SJSA1 (cell line): ENCODE measurements at places on chromosomes 5 and 9.

DNA sequence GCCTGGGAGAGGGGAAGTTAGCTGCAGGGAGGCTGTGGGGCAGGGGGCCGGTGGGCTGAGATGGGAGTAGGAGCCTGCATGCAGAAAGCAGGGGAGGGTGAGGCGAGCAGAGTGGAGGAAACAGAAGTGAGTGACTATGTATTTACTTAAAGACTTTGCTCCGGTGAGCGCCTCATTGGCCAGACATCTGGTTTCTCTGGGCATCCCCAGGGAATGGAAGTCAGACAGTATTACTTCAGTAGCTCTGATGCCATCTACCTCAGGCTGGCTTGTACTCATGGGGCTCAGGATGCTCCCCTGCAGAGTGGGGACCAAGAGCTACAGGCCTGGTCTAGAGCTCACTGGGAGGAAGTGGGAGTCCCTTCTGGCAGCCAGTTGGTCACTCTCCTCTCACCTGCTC is 78.2 kb upstream of the ARAP3 start:
- H3K27me3 ChIP-seq: peaks cover 79% of the 10 kb centered on the region
- H3K36me3 ChIP-seq: no peaks in the 10 kb centered on the region
- H3K27ac ChIP-seq: no peak overlapping the region
- DNase-seq: no peak
- H3K4me1 ChIP-seq: no peaks in the 10 kb centered on the region

- H3K27ac ChIP-seq: no peak overlapping the region
- H3K4me3 ChIP-seq: no peak overlapping the region
- DNase-seq: no peak
Observed at GRCh38 chr5:74636149-74636548, 4.4 kb downstream of the ENC1 start.

DNA sequence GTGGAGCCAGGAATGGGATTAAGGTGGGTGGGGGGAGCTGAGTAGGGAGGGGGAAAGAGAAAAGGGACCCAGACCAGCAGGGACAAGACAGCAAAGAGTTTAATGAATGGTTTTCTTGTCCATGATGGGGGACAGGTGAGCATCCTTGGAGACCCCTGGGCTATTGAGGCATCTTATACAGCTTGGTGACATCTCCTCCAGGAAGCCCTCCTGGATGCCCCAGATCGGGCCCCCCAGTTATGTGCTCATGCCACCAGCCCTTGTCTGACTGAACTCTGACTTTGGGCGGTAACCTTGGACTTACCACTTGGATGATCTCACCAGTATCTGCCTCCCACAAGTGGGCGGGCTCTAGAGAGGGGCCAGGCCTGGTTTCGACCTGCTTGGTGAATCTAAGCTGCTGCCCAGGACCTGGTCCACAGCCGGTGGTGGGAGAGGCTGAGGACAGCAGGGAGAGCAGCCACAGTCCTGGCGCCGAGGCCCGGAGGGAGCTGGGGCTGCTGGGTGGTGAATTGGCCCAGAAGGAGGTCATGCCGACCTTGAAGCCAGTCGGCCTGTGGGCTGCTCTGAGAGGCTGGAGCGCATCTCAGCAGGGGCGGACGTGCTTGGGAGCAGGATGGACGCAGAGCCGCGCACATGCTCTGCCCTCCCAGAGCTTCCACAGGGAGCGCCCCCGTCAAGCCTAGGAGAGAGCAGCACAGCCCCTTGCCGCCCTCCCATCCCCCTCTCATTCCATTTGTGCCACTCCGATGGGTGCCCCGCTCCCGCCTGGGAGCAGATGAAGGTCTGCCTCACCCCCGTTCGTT is 36.2 kb downstream of the UNC5A start:
- no peak overlapping the region for H3K27ac ChIP-seq
- H3K4me1 ChIP-seq: no peaks in the 10 kb centered on the region; the same call in 1 of the 2 replicates
- H3K36me3 ChIP-seq: no peaks in the 10 kb centered on the region
- DNase-seq: no peak
- peaks cover 94% of the 10 kb centered on the region for H3K27me3 ChIP-seq
- no peak overlapping the region for H3K4me3 ChIP-seq

DNA sequence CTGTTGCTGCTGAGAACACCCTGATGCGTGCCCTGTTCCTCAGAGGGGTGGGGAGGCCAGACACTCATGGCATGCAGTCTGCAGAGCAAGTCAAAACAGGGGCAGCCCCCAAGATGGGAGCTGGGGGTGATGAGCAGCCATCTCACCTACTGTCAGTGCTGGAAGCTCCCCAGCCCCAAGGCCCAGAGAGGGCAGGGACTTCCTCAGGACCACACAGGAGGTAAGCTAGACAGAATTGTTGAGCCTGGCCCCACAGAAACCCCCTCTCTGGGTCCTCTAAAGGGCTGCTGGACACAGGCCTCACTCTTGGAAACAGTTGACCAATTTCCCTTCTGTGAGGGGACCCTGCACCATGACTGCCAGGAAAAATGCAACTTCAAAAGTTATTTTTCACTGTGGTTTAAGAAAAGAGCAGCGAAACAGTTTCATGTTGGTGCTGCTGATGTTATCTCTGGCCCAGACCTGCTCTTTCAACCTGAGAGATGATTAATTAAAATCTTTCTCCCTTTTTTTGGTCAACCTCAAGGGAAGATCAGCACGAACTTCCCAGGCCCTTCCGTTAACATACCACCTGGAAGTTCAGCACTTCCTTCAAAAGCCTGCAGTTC is 9.6 kb downstream of the CSF2 start:
- H3K27me3 ChIP-seq: no peaks in the 10 kb centered on the region
- H3K27ac ChIP-seq: no peak overlapping the region
- H3K36me3 ChIP-seq: no peaks in the 10 kb centered on the region
- H3K4me1 ChIP-seq: peaks cover 19% of the 10 kb centered on the region
- H3K4me3 ChIP-seq: no peak overlapping the region

GRCh38 chr9:96067004-96067403 is 191.5 kb downstream of the ERCC6L2 start:
- H3K27ac ChIP-seq: no peak overlapping the region
- H3K4me1 ChIP-seq: peaks cover 65% of the 10 kb centered on the region
- DNase-seq: no peak

GRCh38 chr9:127968700-127969383 is 11.9 kb downstream of the EEIG1 start:
- DNase-seq: no peak
- H3K36me3 ChIP-seq: no peaks in the 10 kb centered on the region
- H3K27ac ChIP-seq: no peak overlapping the region
- H3K27me3 ChIP-seq: no peaks in the 10 kb centered on the region

- no peak overlapping the region for H3K4me3 ChIP-seq
- H3K27ac ChIP-seq: no peak overlapping the region
- H3K36me3 ChIP-seq: no peaks in the 10 kb centered on the region
- H3K27me3 ChIP-seq: no peaks in the 10 kb centered on the region; the same call in 1 of the 2 replicates
Observed at GRCh38 chr5:4101189-4101588, 505.6 kb downstream of the IRX1 start.

GRCh38 chr5:20648981-20649380 is 661.0 kb upstream of the CDH18 start:
- H3K4me1 ChIP-seq: no peaks in the 10 kb centered on the region
- DNase-seq: no peak
- no peak overlapping the region for H3K27ac ChIP-seq

GRCh38 chr9:93461821-93462220 is 8.4 kb upstream of the FAM120AOS start:
- no peak overlapping the region for H3K27ac ChIP-seq
- no peaks in the 10 kb centered on the region for H3K27me3 ChIP-seq
- no peak for DNase-seq
- H3K36me3 ChIP-seq: no peaks in the 10 kb centered on the region; the same call in 1 of the 2 replicates
- no peak overlapping the region for H3K4me3 ChIP-seq

GRCh38 chr9:96453625-96454024 is 3.7 kb downstream of the HABP4 start:
- H3K27me3 ChIP-seq: no peaks in the 10 kb centered on the region
- no peak for DNase-seq
- no peak overlapping the region for H3K27ac ChIP-seq
- no peak overlapping the region for H3K4me3 ChIP-seq

DNA sequence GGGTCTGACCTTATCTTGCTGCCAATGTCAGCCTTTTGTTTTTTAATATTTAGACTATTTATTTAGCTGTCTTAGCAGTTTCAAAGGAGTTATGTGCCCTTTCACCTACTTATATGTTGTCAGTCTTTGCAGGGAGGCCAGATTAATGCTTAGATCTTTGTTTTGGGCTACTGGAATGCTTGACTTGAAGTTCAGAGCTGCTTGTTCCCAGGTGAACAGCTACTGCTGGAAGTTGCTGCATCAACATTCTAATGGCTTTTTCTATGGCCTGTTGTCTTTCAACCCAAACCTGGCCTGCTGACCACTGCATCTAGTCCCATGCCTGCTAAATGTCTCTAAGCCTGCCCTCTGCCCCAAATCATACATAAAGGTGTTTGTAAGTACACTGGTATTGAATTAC is 3.0 kb downstream of the SLC22A5 start:
- no peaks in the 10 kb centered on the region for H3K36me3 ChIP-seq
- no peak for DNase-seq
- peaks cover 25% of the 10 kb centered on the region for H3K4me1 ChIP-seq

- DNase-seq: no peak
- no peaks in the 10 kb centered on the region for H3K4me1 ChIP-seq
- H3K4me3 ChIP-seq: no peak overlapping the region
- H3K27ac ChIP-seq: no peak overlapping the region
- H3K36me3 ChIP-seq: no peaks in the 10 kb centered on the region
Observed at GRCh38 chr5:22514231-22514630, 338.9 kb downstream of the CDH12 start.

- H3K27ac ChIP-seq: no peak overlapping the region
- H3K36me3 ChIP-seq: no peaks in the 10 kb centered on the region
- H3K27me3 ChIP-seq: peaks cover 8% of the 10 kb centered on the region
- no peaks in the 10 kb centered on the region for H3K4me1 ChIP-seq
- no peak for DNase-seq
- H3K4me3 ChIP-seq: no peak overlapping the region
Observed at GRCh38 chr5:123483446-123484077, 28.4 kb upstream of the CSNK1G3 start.

GRCh38 chr9:137315581-137316011 is 13.5 kb upstream of the NRARP start:
- H3K4me1 ChIP-seq: peaks cover 7% of the 10 kb centered on the region
- H3K4me3 ChIP-seq: no peak overlapping the region
- no peaks in the 10 kb centered on the region for H3K27me3 ChIP-seq
- H3K27ac ChIP-seq: no peak overlapping the region
- no peak for DNase-seq

GRCh38 chr9:14593406-14593805 is 99.8 kb downstream of the ZDHHC21 start:
- no peak overlapping the region for H3K4me3 ChIP-seq
- H3K4me1 ChIP-seq: no peaks in the 10 kb centered on the region
- no peak for DNase-seq
- H3K36me3 ChIP-seq: no peaks in the 10 kb centered on the region
